Activated CD4-positive, alpha-beta T cell treated with anti-CD3 and anti-CD28 coated beads, Interleukin-2, Interleukin-6, amounts not matched to agents 100 ng/mL and 50 ng/mL, durations not matched to agents 16 hours and 8 hours (primary cell): ENCODE measurements at places on chromosomes 11 and 22.

- peak; percentile 97 for DNase-seq
Observed at GRCh38 chr11:65111744-65112545, at the start of gene TM7SF2. Gene TM7SF2, plus strand, starts transcription at chr11:65111872. Its CDS starts 144 bp downstream, at chr11:65112016.

- DNase-seq, result no peak
Observed at GRCh38 chr11:111573821-111574249, 28.4 kb upstream of the SIK2 start.

DNA sequence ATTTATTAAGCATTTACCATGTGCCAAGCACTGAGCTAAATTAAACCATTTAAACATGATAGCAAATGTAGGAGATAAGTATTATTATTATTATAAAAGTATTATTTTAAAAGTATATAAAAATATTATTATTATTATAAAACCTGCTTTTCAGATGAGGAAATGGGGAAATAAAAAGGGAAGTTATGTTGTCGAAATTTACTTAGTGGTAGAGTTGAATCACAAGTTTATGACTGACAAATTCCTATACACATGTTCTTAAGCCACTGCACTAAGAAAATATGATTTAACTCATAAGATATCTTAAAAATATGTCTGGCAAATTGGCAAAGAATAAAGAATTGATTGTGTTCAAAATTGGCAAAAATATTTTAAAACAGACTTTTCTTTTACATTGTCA is 53.8 kb downstream of the CASP12 start:
- DNase-seq, result no peak

DNA sequence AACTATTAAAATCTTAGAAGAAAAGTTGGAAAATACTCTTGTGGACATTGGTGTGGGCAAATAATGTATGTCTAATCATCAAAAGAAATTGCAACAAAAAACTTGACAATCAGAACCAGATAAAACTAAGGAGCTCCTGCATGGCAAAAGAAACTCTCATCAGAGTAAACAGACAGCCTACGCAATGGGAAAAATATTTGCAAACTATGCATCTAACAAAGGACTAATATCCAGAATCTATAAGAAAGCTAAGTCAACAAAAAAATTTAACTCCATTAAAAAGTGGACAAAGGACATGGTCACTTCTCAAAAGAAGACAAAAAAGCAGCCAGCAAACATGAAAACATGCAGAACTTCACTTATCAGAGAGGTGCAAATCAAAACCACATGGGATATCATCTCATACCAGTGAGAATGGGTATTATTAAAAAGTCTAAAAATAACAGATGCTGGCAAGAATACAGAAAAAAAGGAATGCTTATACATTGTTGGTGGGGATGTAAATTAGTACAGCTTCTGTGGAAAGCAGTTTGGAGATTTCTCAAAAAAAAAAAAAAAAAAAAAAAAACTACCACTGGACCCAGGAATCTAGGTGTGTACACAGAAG is 99.7 kb upstream of the TOP3B start:
- DNase-seq, result no peak

- no peak for DNase-seq
Observed at GRCh38 chr11:35507688-35508087, 17.7 kb downstream of the PAMR1 start.

- DNase-seq, result no peak
Observed at GRCh38 chr11:128420265-128420664, 167.1 kb downstream of the ETS1 start.

GRCh38 chr11:3823303-3823702 is 14.9 kb downstream of the PGAP2 start:
- no peak for DNase-seq

DNA sequence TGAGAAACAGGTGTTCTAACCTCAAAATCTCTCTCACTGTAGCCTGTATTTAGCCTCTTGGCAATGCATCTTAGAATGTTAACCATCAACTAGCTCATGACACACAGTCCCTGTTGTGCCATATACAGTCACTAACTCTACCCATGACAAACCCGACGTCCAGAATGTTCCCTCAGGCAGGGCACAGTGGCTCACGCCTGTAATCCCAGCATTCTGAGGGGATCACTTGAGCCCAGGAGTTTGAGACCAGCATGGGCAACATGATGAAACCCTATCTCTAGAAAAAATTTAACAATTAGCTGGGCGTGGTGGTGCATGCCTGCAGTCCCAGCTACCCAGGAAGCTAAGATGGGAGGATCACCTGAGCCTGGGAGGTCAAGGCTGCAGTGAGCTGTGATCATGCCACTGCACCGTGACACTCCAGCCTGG is 18.2 kb upstream of the CCDC34 start:
- DNase-seq, result no peak

DNA sequence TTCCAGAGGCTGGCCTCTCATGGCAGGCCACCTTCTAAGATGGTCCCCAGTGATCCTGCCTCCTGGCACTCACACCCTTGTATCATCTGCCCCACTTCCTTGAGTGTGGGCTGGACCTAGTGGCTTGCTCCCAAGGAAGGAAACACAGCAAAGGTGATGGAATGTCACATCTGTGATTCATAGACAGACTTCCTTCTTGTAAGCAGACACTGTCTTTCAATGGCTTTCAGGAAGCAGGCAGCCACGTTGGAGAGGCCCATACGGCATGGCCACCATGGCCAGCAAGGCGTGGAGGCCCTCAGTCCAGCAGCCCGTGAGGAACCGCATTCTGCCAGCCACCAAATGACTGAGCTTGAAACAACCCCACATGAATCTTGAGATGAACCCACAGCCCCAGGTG is 11.3 kb downstream of the LMO1 start:
- no peak for DNase-seq

GRCh38 chr11:32416301-32416700 is 19.0 kb downstream of the WT1 start:
- DNase-seq, result no peak

DNA sequence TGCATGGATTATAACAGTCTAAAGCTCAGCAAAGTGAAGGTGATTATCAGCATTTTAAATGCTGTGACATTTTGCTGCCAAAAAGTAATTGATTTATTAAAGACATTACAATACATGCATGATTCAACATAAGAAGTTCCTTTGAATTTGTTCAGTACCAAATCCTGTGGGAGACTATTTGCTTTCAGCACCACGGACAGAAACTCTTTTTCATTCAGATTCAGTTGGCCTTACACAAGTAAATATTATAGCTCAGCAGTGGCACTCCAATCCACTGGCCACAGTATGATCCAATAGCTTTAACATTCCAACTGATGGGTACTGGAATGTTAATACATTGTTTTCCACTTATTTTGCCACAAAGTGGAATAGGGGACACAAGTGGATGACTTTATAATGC is 806.7 kb downstream of the NTM start:
- DNase-seq, result peak; percentile 1

- no peak for DNase-seq
Observed at GRCh38 chr11:6319001-6319703, 1.1 kb downstream of the CAVIN3 start.

DNA sequence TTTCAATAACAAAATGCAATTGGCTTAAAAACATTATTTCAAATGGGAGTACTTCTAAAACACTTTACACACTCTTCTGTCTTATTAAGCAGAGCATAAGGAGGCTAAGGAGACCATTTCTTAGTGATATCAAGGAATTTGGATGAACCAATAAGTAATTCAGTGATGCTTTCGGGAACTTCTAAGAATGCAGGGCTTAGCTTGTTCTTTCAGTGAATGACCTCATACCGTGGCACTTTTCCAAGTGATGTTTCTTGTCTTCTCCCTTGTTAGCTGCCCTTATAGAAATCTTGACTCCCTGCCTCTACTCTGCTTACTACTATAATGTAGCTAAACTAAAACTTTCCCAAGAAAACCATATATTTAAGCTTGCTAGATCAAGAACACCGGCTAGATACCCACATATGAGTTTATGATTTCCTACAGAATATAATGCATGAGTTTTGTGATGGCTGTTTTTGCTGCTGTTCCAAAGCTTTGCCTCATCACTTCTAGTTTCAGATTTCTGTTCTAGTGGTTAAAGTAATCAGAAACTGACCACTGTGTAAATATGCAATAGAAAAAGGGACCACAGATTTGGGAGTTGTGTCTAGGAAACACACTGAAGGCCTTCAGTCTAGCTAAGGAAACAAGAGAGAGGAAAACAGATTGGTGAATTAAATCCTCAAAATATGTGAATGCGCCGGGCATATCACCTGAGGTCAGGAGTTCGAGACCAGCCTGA is 37.5 kb upstream of the STK33 start:
- DNase-seq, result no peak

DNA sequence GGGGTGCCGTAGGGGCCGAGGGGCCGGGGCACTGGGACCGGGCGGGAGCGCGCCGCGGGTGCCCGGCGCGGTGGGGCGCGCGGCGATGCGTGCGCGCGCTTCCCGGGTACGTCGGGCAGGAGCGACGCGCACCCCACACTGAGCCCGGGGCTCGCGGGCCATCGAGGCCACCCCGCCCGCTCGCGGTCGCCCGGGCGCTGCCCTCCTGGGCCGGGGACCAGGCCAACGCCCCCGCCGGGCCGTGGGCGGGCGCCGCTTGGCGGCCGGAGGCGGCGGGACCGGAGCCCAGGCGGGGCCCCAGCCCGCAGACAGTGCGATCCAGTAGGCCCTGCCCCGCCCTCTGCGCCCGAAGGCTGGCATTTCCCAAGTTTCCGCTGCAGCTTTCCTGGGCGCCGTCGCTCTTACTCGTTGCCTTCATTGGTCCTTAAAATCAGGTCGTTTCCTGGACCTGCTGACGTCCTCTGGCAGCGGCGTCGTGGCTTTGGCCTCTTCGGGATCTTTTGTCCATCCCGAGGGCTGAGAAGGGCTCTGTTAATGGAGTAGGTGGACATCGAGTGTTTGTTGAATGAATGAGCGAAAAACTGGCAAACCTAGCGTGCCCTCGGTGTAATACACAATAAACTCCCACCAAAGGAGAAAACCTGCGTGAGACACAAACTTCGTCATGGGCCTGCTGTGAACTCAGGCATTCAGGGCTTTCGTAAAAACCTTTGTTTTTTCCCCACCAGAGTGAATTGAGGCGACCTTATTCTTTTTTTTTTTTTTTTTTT is 638 bp downstream of the PARVA start:
- DNase-seq, result no peak

DNA sequence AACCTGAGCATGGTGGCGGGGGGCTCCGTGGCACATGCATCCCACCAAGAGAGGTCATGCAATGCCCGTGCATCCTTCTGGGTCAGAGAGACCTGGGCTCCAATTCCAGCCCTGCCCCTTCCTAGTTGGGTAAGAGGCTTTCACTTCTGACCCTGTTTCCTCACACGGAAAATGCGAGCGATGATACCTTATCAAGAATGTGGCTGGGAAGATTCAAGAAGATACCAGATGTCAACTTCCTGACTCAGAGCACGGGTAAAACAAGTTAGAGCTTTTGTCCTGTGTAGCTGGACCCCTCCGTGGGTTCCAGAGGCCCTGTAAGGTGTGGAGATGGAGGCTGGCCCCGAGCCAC is 8.7 kb upstream of the DGKZ start:
- no peak for DNase-seq

GRCh38 chr11:761526-762108 is 14.4 kb downstream of the TALDO1 start:
- no peak for DNase-seq

GRCh38 chr11:47101406-47101805 is 75.3 kb downstream of the ARFGAP2 start:
- DNase-seq, result no peak

GRCh38 chr11:20011307-20011951 is 148.8 kb downstream of the DBX1 start:
- no peak for DNase-seq

GRCh38 chr11:79331203-79331901 is 109.5 kb downstream of the TENM4 start:
- DNase-seq, result no peak

DNA sequence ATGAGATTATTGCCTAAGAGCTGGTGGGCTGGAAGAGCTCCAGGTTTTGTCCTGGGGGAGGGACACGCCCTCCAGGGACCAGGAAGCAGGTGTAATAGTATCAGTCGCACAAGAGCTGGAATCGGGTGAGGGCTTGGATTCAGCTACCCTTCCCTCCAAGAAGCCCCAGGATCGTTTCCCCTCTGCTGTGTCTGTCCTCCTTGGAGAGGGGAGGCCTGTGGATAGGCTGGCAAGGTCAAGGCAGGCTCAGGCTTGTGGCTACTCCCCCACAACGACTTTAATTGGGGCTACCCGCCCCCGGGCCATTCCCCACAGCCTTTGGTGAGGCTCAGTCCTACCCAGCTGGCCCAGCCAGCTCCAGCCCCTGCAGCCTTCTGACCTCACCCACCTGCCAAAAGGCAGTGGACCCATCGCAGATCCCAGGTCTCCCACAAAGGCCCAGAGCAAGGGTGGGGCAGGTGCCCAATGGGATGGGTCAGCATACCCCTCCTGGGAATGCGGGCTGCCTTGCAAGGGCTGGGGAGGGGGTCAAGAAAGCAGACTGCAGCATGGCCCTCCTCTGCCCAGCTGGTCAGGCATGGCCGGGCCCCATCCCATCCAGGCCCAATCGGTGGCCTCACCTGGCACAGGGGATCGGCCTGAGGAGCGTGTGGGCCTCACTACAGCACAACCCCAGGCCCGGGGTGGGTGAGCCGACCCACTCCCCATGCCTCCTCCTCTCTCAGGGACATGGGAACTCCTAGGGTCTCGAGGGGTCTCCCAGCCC is 1.0 kb downstream of the CTSD start:
- DNase-seq, result no peak

DNA sequence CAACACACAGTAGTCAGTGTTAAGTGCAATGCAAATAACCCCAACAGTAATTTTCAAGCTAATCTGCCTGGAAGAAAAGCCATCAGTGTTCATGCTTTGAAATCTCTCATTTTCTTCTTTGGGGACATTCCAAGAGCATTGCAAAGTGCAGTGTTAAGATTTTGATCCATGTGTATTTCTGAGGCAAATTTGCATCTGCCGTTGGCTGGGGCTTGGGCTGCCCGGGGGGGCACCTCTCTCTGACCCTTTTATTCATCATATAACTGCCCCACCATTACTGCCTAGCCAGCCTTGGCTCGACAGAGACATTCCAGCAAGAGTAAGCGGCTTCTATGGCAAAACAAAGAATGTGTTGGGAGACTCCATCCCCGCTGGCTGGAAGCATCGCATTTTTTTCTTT is 483.5 kb downstream of the BRD1 start:
- DNase-seq, result no peak

- peak; percentile 11 for DNase-seq
Observed at GRCh38 chr11:116870054-116870453, 32.6 kb upstream of the APOA1 start.

DNA sequence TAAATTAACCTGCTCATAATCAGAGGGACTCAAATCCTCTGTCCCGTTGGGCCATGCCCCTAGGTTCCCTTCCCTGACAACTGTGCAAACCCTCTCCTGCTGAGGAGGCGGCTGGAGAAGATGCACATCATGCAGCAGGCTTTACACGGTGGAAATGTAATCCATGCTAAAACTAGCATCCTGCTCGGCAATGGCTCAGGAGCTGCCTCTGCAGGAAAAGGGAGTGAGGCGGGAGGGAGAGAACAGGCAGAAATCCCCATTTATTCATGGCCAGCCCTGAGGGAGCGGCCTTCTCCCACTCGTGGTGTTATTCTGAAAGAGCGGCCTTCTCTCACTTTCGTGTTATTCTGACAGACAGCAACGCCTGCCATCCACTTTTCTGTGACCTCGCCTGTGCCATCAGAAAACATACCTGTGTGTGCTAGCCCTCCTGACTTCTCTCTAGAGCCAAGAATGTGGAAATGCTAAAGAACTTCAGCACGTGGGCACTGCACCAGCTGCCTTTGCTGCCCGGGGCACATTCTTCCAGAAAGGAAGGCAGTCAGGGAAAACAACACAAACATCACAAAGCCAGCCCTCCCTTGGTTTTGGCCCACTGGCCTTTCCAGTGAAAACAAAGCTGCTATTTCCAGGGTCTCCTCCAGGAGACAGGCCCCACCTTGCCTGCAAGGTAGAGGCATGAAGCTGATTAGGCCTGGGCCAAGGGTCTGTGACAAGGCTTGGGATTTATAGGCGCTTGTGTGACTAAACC is 62.9 kb upstream of the BID start:
- no peak for DNase-seq
